Stimulated activated CD4-positive, alpha-beta T cell treated with anti-CD3 and anti-CD28 coated beads, Interleukin-4, amount 100 ng/mL, for 4 hours (primary cell): ENCODE measurements at places on chromosomes 7 and 10.

GRCh38 chr7:157564517-157565177 lies 227.8 kb downstream of the DNAJB6 start:
- no peak for DNase-seq

DNA sequence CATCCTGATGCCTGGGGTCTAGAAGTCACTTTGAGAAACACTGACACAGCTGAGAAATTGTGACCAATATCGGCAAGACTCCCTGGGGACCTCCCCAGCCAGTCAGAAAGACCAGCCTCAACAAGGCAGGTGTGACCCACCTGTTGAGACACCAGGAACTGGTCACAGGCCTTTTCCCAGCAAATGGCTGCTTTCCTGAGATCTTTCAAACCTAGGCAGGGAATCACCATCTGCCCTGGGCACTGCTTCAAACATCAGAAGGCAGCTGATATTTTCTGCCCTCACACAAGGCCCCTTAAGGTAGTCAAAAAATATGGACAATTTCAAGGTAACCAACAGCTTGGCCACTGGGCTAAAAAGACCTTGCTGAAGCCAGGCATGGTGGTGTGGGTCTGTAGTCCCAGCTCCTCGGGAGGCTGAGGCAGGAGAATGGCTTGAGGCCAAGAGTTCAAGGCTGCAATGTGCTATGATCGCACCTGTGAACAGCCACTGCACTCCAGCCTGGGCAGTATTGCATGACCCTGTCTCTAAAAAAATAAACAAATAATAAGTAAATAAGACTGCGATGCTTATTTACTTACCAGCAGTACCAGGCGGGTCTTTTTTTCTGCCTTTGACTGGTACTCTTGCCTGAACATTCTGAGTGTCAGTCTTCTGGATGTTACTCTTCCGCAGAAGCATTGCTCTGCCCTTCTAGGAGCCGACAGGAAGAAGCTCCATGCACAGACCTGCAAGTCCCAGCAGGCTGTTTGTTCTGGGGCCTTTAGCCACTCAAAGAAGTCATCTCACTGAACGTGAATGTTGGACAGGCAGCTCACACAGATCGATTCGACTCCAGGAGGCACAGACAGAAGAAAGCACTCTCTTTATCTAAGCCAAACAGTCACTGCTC lies 59.7 kb downstream of the SORBS1 start:
- no peak for DNase-seq

DNA sequence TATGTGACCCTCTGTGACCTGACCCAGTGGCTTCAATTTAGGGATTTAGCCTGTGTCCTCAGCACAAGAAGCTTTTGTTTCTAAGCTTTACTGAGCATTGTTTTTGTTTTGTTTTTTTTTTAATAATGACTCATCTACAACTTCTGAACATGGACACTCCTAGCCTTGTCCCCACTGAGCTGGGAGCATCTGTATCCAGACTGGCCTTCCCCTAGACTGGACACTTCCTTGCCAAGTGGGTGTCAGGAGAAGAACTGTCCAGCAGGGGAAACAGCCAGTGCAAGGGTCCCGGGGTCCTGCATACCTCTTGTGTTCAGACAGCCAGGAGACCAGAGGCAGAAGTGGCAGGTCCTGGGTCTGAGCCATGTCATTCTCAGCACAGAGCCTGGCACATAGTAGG lies 108.6 kb downstream of the TMEM130 start:
- no peak for DNase-seq

GRCh38 chr7:47724335-47724982 lies 142.5 kb upstream of the TNS3 start:
- no peak for DNase-seq

GRCh38 chr10:72121389-72121788 lies 33.0 kb upstream of the SPOCK2 start:
- DNase-seq: no peak

DNA sequence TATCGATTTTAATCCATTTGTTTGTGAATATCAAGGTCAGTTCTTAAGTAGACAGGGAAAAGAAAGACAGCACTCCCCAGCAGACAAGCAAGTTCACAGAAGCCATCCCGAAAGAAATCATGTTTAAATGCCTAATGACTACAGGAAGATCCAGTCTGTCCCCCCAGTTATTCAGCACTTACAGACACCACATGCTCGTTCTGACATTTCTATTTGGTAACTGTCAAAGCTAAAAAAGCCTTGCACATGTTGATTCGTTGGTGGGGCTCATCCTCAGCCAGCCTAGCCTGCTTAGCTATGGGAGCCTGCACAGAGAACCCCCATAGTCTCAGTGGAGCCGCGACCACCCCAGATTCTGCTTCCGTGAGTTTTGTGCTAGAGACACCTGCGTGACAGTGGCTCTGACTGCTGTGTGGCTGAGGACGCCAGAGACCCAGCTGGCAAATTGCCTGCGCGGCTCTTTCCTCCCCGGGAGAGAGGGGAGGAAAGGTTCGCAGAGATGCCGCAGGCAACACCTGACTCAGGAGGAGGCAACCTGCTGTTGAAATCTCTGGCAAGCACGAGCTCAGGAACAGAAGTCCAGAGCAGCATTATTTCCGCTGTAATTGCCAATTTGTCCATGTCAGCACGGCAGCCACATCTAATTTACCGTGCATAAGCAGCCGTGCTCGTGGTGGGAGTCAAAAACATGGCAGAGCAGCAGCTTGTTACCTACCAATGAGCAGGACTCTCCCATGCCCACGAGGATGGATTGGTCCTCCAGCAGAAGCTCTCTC lies 194.2 kb downstream of the GPAM start:
- no peak for DNase-seq

GRCh38 chr10:129514568-129515451 lies 47.8 kb downstream of the MGMT start:
- no peak for DNase-seq

GRCh38 chr10:74488907-74489306 lies 337.5 kb upstream of the KAT6B start:
- DNase-seq: no peak

DNA sequence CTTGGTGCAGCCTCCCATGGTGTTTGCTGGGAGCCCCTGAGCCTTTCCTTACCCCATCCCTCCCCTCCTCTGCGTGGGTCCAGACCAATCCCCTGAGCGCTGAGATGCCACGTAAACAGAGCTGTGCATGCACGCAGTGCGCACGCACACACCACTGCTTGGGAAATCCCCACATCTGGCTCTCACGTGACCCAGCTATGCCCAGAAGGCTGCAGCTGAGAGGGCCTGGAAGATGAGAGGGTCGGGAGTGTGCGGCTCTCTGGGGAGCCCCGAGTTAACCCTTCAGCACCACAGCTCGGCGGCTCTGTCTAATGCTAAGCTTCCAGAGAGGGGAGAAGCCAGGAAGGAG lies 177.2 kb downstream of the SH3PXD2A start:
- DNase-seq: peak; percentile 77

- DNase-seq: no peak
Observed at GRCh38 chr7:9488555-9488954, 1055.1 kb downstream of the NXPH1 start.

- DNase-seq: no peak
Observed at GRCh38 chr7:88147949-88148348, 71.9 kb downstream of the SRI start.

- DNase-seq: no peak
Observed at GRCh38 chr7:51079494-51079893, 237.1 kb downstream of the COBL start.

GRCh38 chr7:79880312-79880711 lies 254.3 kb upstream of the GNAI1 start:
- DNase-seq: no peak

DNA sequence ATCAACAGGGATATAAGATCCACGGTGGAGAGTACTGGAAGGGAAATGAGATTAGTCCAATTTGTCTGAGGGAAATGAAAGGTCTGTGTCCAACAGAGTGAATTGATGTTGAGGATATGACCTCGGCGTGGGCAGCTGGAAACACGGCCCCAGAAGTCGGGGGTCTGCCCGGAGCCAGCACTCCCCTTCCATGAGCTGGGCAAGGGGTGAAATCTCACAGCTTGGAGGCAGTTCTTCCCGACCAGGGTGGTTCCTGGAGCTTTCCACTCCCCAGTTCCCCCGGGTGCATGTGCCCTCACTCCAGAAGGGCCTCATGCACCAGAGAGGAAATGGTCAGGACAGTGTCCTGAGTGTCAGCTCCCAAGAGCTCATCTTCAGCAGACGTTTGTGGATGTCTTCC lies 264.7 kb upstream of the PPP2R2D start:
- DNase-seq: no peak

DNA sequence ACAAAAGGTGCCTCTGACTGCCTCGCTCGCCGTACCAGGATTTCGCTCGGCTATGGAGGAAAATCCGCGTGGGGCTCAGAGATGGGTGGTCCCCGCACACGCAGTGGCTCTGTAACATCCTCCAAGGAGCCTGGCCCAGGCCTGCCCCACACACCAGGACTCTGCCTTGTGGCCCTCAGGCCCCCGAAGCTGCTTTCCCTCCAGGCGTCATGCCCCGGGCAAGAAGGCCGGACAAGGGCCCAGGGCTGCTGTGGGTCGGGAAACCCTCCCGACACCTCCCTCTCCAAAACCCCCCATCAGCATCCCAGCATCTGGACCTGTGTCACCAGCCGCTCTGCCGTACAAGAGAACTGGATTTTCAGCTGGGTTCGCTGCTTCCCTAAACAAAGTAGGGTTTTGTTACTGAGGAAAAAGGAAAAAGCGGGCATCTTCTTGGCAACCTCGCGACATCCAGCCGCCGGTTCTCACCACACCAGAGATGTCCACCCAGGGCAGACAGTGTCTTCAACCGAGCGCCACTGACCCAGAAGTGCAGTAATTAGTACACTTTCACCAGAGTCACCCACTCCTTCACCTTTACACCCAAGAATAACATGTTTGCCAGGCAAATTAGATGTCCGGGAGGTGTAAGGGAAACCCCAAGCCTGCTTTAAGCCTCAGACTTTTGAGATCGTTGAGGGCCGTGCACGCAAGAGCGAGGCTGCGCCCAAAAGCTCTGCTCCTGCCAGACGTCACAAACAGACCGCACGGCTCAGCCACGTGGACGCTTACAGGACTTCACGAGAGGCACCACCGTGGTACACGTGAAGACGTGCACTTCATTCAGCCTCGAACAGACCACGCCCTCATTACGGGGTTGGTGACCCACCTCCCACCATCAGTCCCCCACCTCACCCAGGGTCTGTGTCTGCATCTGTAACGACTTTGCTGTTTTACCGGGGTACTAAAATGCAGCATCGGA lies 62.2 kb downstream of the DIP2C start:
- no peak for DNase-seq

GRCh38 chr10:88383276-88383675 lies 199.8 kb downstream of the RNLS start:
- DNase-seq: no peak

DNA sequence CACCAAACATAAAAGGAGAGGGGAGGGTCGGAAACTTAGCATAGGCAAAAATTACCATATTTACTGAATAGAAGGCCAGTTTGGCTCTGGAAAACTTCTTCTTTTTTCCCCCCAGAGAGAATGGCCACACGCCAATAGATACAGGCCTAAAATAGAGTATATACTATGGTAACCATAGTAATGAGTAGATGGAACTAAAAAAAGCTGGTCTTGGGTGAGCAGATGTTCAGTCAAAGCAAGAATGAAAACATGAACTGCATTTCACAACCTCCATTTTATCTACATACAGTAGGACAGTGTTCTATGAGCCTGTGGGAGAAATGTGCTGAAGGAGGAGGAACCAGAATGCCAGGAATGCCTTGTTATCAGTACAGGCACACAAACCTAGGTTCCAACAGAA lies 141.7 kb upstream of the SEMA3A start:
- DNase-seq: no peak

- no peak for DNase-seq
Observed at GRCh38 chr7:74221713-74222112, 11.9 kb downstream of the LAT2 start.

DNA sequence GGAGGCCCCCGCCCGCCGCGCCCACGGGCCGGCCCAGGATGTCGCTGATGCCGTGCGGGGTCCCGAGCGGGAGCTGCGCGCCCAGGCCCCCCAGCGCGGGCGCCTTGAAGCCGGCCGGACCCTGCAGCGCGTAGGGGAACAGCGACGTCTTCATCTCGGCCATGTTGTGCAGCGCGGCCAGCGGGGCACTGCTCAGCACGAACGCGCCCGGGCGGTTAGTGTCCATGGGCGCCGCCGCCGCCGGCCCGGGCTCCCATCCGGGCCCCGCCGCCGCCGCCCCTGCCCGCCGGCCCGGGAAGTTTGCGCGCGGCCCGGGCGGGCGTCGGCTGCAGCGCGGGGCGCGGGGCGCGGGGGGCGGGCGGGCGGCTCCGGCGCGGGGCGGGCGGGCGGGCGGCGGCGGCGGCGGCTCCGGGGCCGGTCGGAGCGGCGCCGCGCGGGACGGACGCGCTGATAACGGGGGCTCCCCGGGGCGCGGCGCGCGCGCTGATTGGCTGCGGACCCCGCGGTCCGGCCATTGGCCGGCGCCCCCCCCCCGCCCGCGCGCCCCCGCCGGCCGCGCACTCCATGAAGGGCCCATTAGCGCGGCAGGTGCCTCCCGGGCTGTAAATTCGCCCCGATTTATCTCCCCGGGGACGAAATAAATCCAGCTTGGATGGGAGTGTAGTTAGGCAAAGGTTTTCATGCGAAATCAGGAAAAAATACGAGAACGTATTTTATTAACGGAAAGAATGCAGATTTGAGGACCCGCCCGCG lies at the start of gene NKX6-2:
Gene NKX6-2 (minus strand): TSS at position 425 of the 753 bp plus-strand sequence. CDS start 199 bp downstream, at position 226.
- no peak for DNase-seq

- DNase-seq: no peak
Observed at GRCh38 chr7:214410-215212, 22.2 kb downstream of the FAM20C start.

DNA sequence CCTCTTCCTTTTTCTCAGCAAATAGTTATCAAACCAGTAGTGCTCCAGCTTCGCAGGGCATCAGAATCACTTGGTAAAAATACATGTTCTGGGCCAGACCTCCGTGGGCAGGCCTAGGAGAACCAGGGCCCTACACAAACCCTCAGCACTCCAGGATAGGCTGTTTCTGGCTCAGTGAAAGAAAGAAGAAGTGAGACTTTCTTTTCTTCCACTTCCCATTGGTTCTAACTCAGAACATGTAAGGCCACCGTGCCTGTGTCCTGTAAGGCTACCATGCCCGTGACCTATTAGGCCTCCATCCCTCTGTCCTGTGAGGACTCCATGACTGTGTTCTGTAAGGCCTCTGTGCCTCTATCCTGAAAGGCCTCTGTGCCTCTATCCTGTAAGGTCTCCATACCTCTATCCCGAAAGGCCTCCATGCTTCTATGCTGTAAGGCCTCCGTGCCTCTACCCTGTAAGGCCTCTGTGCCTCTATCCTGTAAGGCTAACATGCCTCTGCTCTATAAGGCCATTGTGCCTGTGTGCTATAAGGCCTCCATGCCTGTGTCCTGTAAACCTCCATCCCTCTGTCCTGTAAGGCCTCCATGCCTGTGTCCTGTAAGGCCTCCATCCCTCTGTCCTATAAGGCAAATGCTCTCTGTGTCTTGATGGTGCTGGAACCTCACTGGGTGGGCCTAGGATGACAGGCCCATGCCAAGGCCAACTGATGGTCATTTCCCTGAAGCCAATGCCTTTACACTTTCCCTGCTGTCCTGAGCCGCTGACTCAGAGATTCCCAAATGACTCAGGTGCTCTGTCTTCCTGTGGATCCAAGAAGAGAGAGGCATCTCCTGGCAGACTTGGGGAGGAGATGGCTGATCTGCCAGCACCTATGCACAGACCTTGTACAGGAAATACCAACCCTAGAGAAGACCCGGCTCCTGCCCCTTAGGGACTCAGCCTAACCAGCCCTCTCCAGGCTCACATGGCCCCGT lies 96.6 kb upstream of the CACUL1 start:
- DNase-seq: no peak
